GM23338 (cell line): ENCODE measurements at places on chromosomes 3 and 15. TPM values are rescaled to one million over a fixed set of nuclear protein-coding genes. Genes with fewer than 3 reads are reported as not detected.

- DNase-seq = no peak
These were observed 396.7 kb upstream of the PDZRN3 start for GRCh38 chr3:74021449-74021848.

- DNase-seq = no peak
These were observed 18.4 kb upstream of the CRABP1 start for GRCh38 chr15:78321786-78322185.

GRCh38 chr3:171044835-171045793 is 18.6 kb upstream of the SLC2A2 start:
- DNase-seq = no peak

The GRAMD2A gene
- total RNA-seq = 2.8 and 3.3 TPM in 2 replicates

GRCh38 chr3:78762121-78762520 is 1005.7 kb downstream of the ROBO1 start:
- DNase-seq = no peak

DNA sequence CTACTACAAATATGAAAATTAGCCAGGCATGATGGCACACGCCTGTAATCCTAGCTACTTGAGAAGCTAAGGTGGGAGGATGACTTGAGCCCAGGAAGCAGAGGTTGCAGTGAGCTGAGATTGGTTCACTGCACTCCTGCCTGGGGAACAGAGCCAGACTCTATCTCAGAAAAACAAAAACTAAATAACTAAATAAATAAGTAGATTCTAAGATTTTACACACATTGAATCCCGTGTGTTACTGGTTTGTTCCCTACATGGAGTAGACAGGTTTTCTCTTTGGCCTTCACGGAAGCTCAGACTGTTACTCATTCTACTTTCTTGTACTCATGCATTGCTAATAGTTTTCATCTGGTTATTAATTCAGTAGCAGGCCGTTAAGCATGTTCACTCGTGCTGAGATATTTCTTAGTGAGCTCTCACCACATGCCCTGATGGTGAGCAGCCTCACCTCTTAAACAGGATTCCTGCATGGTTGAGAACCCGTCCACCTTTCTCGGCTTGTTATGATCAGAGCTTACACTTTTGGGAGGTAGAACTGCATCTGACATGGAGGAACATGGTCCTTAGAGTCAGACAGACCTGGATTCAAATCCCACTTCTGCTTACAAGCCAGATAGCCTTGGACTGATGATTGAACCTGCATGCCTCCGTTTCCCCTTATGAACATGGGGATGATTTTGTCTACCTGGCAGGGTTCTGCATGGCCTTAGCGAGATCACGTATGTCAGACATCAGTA is 49.1 kb downstream of the CMTM7 start:
- no peak for DNase-seq

- no peak for DNase-seq
These were observed 142.8 kb upstream of the ATP2B2 start for GRCh38 chr3:10648181-10648580.
